ENCODE measurements at places on chromosomes 2 and 18.

DNA sequence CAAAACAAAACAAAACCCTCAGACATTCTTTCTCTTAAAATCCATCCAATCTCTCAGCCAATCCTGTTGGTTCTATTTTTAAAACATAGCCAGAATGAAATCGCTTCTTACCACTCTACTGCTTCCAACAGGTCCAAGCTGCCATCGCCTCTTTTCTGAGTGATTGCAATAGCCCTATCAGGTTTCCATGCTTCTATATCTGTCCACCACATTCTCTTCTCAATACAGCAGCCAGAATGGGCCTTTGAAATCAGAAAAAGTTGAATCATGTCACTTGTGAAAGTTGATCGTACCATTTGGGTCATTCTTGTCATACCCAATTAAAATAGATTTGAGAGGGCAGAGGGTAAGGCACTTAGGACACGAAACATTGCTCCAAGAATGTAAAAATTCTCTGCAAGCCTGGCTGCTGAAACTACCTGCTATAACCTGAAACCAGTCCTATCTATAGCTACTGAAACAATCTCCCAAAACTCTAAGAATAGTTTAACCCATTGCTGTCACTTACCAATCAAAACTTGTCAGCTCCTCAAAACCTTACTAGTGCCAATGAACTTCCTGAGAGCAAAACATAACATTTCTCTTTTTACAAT lies 3.3 kb upstream of the MTLN start:
- no peak for DNase-seq

DNA sequence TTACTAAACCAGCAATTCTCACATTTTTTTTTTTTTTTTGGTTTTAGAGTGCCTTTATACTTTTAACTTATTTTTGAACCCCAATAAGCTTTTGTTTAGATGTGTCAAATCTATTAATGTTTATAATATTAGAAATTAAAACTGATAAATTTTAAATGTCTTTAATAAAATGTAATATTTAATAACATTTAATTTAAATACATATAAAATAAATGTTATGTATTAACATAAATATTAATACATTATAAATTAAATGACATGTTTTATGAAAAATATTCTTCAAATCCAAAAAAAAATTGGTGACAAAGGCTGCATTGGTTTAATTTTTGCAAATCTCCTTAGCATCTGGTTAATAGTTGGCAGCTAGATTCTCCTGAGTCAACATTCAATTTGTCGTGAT lies 163.7 kb downstream of the PRPF40A start:
- no peak for DNase-seq

GRCh38 chr18:12231040-12231882 lies 22.9 kb upstream of the CIDEA start:
- DNase-seq: no peak

DNA sequence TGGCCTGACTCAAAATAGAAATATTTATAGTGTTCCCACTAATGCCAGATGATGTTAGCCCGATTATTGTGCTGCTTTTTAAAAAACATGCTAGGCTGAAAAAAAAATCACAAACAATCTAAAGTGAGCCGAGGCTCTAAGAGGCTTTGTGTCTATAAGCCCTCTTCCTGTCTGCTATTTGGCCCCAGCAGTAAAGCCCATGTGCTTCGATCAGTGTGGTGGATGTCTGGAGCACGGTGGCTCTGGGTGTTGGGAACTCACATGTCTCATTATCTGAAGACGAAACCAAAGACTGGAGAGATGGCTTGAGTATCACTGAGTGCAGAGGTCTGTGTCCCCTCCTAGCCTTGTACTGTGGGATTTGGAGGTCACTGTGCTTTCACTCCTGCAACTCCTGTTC lies 55.1 kb downstream of the INO80C start:
- DNase-seq: no peak

GRCh38 chr2:121256720-121257479 lies 28.1 kb downstream of the TFCP2L1 start:
- no peak for DNase-seq

DNA sequence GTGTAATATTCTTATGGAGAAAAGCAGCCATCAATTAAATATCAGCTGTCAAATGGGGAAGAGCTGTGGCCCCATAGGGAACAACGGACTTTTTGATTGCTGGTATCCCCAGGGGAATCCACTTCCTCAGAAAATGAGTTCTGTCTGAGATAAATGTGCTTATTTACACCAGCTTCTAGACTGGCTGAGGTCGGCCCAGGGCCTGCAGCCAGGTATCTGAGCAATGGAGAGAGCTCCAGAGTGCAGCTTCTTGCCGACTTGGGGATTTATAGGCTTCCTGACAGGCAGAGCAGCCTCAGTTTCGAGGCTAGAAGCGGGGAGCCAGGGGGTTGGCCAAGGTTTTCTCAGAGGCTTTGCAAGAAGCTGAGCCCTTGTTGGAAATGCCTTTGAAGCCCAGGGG lies 67.2 kb downstream of the MCFD2 start:
- no peak for DNase-seq

DNA sequence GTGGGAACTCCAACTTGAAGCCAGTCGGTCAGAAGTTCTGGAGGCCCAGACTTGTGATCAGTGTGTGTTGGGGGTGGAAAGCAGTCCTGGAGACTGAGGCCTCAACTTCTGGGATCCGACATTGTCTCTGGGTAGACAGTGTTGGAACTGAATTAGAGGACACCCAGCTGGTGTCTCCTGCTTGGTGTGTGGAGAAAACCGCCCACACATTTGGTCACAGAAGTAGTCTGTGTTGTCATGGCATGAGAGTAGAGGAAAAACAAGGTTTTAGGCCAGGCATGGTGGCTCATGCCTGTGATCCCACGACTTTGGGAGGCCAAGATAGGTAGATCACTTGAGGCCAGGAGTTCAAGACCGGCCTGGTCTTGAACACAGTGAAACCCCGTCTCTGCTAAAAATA lies 51.5 kb downstream of the PUM2 start:
- no peak for DNase-seq

GRCh38 chr2:237980751-237981150 lies 13.9 kb downstream of the UBE2F start:
- no peak for DNase-seq

DNA sequence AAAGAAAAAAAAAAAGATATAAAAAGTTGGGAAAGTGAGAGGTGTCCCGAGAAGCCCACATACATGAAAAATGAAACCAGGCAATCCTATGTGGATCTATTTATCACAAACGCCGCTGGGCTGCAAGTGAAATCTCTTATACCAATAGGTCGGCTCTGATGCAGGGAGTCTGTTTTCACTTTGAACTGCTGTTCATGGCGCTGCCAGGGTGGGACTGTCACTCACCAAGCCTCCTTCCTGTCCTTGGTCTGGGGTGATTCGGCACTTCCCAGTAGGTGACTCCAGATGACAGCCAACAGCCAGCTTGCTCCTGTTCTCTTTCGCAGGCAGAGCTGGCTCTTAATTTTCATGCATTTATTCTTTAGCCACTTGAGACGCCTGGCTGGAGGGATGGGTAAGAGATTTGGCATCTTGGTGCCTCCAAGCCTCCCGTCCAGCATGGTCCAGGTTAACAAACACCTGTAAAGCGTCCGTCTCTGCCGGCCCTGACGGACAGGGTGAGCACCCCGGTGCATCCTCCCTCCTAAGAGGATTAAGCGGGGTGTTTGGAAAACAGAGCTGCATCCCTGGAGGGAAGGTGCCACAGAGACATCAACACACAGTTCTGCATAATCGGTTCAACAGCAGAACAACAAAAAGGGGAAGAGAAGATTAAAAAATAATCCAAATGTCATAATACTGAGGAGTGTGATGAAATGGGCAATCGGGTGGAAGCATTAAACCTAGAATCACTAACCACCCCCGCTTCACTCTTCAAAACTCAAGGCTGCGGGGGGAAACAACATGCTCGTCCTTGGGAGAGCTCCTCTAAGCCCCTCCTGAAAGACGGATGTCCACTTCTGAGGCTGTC lies 58.7 kb downstream of the STEAP3 start:
- no peak for DNase-seq

DNA sequence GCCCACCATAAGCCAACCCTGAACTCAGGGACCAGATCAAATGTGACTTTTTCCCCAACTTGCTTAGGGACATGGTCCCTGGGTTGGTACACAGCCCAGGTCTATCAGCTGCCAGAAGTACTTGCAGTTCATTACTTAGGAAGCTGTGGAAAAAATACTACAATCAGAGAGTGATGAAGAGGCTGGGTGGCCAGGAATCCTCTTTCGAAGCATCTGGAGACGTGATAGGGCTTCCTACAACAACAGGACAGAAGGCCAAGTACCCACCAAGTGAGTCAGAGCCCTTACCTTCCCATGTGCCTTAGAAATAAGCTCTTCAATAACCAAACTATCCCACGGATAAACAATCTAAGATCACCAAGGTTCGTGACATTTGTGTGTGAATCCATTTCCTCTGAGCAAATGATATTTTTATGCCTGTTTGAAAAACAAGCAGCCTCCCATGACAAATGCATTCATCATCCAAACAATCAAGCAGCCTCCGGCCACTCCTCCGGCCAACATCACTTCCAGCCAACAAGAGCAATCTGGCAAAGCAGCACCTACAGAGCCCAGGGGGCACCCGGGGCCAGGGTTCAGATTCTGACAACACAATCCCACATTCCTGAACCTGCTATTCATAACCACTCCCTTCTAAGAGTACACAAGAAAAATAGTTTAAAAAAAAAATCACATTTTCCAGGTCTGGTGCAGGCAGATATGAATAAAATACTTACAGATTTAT lies 26.4 kb downstream of the TBC1D8 start:
- no peak for DNase-seq

Data from activated T-cell treated with anti-CD3 and anti-CD28 coated beads, Interleukin-2, amount 50 U/mL, for 4 hours (primary cell).